ENCODE measurements at places on chromosomes 3 and 15.

GRCh38 chr15:80820092-80820491 lies 40.9 kb downstream of the CEMIP start:
- no peak for DNase-seq

GRCh38 chr15:77633913-77634265 lies 1.2 kb upstream of the LINGO1 start:
- DNase-seq: no peak

DNA sequence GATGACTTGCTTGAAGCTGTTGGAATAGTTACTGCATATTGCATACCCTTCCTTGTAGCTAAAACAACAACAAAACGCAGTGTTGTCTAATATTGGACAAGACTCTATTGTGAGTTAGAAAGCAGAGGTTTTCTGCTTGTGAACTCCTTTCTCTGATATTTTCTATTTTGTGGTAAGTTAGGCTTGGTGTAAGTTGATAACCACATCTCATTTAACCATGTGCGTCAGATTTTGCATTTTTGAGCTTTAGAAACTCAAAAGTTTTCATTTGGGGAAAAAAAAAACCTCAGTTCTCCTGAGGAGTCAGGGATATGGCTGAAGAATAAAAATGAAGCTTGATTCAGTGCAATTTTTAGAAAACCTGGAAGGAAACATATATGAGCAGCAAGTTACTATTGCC lies 1.5 kb downstream of the ARIH1 start:
- no peak for DNase-seq

- no peak for DNase-seq
These were observed 239.5 kb downstream of the CHL1 start for GRCh38 chr3:436053-436452.

DNA sequence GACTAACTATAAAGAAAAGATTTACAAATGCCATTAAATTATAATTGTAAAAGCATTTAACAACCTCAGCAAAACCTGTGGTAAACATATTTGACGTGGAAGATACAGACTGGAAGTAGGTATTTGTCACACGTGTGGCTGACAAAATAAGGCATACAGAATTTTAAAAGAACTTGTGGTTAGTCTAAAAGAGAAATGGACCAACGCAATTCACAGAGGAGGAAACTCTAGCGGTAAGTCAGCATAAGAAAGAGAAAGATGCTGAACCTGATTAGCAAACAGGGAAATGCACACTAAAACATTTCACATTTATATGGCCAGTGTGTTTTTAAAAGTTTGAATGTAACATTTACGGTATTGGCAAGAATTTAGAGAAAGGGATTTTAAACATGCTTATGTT lies 35.3 kb downstream of the KCNH8 start:
- DNase-seq: no peak

DNA sequence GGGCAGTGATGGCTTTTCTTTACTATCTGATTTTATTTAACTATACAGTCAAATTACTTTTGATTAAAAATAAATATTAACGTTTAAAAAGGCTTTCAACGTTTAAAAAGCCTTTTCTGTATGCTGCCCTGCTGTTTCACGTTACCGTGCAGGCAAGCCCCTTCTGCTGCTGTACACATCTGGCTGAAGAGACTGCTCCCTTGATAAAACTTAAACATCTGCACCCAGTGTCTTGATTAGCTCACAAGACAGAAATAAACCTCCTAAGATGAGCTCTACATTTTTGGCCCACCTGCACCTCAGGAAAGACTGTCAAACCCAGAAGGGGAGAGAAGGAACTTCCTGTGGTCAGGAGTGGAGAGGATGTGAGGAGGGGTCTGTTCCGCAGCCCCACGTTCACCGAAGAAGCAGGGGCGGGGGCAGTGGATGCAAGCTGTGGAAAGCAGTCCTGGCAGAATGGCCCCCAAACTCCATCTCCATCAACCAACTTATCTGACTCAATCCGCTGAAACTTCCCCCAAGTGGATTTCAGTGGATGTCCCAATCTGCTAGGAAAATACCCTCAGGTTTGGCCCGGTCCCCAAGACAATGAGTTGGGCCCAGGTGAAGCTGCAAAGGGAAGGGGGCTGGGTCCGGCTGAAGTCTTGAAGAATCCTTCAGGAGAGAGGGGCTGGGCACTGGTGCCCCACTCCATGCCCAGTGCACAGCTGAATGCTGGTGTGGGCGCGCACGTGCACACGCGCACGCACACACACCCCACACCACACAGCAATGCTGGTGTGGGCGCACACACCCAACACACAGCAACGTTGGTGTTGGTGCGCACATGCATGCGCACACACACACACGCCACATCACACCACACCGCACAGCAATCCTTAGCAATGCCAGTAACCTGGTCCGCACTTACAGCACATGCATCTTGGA lies 88.6 kb downstream of the LRIG1 start:
- no peak for DNase-seq

DNA sequence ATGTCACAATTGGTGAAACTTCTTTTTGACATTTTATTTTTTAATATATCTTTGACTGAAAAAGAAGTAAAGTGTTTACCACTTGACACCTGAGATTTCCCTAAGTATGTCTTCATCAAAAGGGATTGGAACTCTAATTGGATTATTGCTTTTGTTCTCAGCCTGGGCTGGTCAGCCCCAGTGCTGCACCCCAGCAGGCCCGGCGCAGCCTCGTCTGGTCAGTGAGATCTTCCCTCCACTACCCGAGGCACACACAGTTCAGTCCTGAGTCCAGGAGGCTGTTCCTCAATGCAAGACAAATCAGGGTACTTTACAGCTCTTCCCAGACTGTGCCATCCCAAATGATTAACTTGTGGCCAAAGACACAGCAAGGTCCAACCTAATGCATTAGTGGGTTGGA lies 146.9 kb upstream of the SEMA6D start:
- DNase-seq: no peak

DNA sequence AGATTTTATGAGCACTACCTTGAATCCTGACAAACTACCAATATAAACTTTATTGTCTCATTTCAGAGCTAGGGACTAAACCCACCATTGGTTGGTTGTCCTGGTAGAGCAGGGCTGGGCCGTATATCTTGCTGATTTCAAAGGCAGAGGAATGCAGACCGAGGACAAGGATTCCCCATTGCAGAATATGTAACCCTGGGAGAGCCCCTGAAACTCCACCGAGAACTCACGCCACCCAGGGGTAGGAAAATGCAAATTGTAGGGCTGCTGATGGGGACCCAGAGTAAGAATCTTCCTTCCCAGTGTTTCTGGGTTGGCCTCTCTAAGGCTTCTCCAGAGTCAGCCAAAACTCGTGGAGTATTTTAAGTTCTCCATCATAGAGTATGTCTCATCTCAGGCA lies 235.3 kb downstream of the ABHD5 start:
- no peak for DNase-seq

DNA sequence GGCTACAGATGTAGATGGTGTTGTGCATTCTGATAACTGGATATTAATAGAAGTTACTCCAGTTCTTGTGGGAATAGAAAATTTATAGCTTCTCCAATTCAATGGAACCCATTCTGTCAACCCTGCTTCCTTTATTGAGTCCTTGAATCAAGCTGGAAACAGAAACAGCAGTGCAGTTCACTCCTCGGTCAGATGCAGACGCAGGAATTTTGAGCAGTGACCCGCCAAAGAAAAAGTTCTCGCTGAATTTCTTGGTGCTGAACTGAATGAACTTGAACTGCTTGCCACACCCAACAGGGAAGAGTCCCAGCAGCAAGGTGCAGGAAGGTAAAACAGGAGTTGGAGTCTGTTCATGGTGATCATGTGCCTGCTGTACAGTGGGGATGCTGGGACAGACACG lies 10.3 kb downstream of the HRH1 start:
- no peak for DNase-seq

DNA sequence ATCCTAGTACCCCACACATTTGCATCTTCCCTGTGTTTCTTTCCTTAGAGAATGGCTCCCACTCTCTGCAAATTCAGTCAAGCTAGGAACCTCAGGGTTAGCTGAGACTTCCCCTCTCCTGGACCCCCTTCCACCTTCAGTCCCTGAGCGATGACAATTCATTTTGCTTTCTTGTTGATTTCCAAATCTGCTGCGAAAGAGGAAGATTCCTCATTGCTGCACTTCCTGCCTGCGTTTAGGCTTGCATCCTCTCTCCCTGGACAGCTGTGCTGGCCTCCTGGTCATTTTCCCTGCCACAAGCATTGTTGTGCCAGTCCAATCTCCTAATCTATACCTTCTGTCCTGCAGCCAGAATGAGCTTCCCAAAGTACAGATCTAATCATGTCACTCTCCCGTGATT lies 12.3 kb upstream of the DGKG start:
- DNase-seq: no peak

DNA sequence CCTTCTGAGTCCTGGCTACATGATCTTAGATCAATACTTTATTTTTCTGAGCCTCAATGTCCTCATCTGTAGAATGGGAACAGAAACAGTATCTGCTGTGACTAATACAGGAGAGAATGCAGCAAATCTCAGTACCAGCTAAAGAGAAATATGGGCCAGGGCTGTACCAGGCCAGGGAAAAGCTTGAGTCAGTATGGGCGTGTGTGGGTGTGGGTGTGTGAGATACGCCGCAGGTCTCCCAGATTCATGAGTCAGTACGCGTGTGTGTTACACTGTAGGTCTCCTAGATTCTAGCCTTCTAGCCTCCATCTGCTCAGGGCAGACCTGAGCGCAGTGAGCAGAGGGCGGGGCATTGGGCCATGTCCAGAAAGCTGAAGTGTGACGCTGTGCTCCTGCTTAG lies 15.2 kb downstream of the GNAI2 start:
- no peak for DNase-seq

- DNase-seq: no peak
These were observed 95.0 kb downstream of the NFKBIZ start for GRCh38 chr3:101944308-101944707.

DNA sequence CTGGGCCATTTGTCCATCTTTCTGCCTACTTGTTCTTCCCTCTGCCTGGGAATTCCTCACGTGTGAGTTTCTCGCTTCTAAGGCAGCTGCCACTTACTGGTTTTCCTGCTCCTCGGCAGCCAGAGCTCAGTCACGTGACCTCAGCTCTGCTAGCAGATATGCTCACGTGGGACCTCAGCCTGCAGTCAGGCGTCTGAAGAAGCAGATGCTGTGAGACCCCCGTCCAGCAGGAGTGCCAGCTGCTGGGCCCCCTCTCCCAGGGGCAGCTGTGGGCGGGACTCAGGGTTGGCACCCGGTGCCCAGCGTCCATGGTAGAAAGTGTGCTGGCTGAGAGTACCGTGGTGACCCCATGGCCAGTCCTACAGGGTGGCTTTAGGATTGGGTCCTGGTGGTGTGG lies 161.3 kb upstream of the TLE3 start:
- DNase-seq: no peak

DNA sequence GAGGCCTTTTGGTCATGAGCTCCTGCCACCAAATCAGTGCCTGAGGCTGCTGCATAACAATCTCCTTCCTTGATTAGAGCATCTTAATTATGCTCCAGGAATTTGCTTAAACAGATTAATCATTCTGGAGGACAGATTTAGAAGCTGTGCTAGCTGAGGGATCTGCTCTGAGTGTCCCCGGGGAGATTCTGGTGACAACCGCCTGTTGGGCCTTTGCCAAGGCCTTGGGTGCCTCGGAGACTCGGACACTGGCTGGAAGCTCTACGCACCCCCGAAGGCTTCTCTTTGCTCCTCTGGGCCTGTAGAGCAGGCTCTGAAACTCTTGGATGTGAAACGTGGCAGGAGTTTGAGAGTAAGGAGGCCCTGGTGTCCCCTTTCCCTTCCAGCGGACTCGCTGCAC lies 264.1 kb downstream of the CD47 start:
- no peak for DNase-seq

GRCh38 chr3:27501759-27502158 lies 17.6 kb upstream of the SLC4A7 start:
- DNase-seq: no peak

- no peak for DNase-seq
These were observed 1.1 kb upstream of the CDV3 start for GRCh38 chr3:133572158-133573053.

DNA sequence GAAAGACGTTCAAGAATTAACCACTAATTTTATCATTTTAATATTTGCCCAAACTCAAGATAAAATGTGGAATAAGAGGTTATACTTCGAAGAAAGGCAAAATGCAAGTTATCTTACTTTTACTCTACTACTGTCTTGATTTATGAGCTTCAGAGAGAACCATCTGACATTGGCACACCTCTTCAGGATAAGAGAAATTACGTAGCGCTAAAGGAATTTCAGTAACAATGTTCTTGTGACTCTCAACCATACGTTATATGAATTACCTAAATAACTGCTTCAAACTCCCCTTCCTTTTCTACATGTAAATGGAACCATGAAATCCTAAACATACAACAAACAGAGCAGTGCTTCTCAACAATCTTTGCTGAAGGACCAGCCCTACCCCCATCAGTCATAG lies 96.8 kb downstream of the ZNF385D start:
- DNase-seq: no peak

- DNase-seq: no peak
These were observed 507.1 kb downstream of the IGSF11 start for GRCh38 chr3:118527514-118528044.

DNA sequence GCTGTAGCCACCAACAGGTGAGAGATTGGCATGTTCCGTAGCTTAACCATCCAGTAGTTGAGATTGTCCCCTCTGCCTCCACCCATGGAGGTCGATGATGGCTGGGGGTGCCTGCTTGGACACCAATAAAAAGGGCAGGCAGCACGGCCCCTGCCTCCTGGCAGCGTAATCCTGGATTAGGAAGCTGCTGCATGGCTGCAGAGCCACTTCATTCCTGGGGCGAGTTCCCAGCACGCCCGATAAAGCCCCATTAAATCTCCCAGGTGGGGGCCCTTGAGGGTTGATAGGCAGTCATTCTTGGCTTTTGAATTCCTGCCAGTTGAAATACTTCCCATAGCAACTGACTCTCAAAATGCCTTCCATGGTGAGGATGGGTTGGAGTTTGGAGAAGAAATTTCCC lies 67.8 kb downstream of the PLXNA1 start:
- DNase-seq: no peak

GRCh38 chr3:38837358-38837757 lies 21.3 kb upstream of the SCN10A start:
- no peak for DNase-seq

GRCh38 chr3:143648218-143648617 lies 200.1 kb downstream of the SLC9A9 start:
- no peak for DNase-seq

DNA sequence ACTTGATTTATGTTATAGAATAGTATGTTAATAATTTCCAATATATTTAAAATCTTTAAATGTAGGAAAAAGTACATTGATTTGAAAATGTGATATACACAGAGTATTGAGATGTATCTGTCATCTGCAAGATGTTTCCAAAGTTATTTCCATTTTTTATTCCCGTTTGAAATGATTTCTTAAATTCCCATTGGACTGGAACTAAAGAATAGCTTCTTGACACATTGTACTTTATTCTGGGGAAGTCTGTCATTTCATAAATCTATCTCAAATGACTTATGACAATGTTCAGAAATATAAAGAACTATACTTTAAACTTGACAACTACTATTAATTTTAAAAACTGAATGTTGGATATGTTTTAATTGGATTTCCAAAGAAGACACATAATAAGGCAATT lies 489.6 kb downstream of the ROBO2 start:
- no peak for DNase-seq

DNA sequence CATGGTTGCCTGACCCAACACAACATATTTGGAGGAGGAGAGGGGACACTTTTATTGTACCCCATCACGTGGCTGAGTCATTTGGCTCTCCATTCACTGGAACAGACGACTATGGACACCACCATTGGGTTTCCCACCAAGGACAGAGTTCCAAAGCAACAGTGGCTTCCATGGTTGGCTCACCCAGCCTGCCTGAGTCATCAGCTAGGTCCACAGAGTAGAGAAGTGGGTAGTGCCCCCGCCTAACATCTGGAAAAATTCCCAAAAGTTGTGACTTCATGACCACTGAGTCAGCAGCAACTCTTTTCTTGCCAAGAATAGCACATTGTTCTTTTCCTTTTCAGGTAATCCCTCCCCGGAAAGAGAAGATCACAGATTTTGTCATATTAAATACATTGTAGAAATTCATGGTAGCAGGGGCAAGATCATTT lies 3.0 kb upstream of the PPP1R2 start:
- DNase-seq: no peak
